Omental fat pad (tissue), 4 donors: ENCODE measurements at places on chromosomes 7 and 10.

- no peak for DNase-seq
Observed at GRCh38 chr7:102208826-102209225, 77.8 kb upstream of the SH2B2 start.

- DNase-seq: no peak
Observed at GRCh38 chr7:157548691-157549303, 212.0 kb downstream of the DNAJB6 start.

DNA sequence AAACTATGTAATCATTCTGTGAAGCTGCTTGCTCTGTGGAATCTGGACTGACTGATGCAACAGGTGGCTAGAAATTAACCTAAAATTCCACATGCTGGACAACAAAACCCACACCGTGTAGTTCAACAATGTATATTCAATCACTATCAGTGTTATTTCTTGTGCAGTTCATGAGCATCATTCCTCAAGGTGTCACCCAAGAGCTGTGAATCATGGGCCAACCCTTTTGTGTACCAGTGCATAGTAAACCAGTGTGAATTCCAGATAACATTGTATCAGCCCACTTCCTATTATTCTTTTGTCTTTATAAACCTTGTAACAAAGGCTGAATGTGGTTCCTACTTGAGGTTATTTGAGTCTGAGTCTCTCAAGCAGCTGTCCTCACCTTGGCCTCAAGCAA lies 905.2 kb upstream of the ZNF722 start:
- DNase-seq: no peak

- DNase-seq: no peak
Observed at GRCh38 chr10:110802551-110803238, 69.0 kb upstream of the PDCD4 start.

DNA sequence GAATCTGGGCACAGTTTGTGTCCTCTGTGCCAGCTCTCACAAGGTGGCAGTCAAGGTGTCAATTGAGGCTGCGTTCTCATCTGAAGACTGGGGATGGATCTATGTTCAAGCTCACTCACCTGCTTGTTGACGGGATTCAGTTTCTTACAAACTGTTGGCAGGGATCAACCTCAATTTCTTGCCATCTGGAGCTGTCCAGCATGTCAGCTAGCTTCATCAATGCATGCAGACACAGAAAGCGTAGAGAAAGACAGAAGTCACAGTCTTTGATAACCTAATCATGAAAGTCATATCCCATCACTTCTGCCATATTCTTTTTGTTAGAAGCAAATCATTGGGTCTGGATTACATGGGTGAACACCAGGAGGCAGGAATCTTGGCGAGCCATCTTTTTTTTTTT lies 32.0 kb upstream of the WAPL start:
- DNase-seq: no peak

GRCh38 chr7:109479388-109479787 lies 909.7 kb downstream of the DNAJB9 start:
- DNase-seq: no peak

- DNase-seq: no peak
Observed at GRCh38 chr10:72541337-72541736, 84.5 kb downstream of the MICU1 start.

DNA sequence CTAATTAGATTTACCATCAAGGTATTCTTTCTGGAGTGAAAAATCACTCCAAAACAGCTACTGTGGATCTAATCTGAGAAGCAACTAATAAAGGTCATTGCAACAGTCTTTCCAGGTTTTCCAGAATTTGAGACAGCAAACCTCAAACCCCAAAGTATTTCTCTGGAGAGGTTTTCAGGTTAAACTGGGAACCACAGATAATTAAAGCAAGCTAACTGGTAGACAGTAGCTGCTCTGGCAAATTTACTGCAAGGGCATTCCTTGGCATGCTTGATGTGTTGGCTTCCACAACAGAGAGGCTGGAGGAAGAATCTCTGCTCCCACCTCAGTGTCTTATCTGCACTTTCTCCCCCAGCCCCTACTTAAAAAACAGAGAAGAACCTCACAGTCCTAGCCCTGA lies 140.0 kb upstream of the NRBF2 start:
- no peak for DNase-seq

DNA sequence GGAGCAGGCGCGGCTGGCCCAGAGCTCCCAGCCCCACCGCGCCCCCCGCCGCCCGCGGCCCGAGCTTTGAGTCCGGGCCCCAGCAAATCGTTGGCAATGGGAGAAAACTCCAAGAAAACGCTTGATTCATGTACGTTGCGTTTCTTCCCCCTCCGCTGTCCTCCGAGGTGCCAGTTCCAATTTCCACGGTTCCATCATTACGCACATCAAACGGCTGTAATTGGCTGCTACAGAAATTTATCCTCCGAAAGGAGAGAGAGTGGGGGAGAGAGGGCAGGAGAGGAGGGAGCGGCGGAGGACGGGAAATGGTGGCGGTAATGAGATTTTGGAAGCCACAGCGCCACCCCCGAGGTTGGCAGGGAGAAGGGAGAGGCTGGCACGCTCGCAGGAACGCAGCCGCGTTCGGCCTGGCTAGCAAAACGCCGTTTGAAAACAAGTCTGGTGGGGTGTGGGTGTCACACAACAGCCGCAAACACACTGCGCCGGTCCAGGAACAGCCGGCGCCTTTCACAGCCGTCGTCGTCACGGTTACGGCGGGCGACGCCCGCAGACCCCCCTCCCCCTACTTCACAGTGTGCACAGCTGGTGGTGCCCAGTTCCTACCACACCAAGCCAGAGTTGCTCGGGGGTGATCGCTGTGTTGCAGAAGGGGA lies 57.5 kb downstream of the UNCX start:
- DNase-seq: no peak

DNA sequence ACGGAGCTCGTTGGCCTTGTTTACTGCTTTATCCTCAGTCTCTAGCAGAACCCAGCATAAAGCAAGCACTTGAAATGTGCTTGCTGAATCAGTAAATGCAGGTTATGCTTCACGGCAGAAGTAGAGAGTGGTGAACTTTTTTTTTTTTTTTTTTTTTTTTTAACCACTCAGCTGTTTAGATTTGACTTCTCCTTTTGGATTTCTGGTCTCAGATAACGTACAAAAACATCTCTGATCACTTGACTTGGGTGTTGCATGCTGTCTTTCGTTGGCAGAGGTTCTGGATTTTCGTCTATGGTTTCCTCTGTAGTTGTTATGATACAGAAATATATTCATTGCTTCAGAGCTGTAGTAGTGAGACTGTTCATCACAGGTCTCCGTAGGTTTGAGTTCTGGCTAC lies 242.5 kb upstream of the HABP2 start:
- DNase-seq: no peak

DNA sequence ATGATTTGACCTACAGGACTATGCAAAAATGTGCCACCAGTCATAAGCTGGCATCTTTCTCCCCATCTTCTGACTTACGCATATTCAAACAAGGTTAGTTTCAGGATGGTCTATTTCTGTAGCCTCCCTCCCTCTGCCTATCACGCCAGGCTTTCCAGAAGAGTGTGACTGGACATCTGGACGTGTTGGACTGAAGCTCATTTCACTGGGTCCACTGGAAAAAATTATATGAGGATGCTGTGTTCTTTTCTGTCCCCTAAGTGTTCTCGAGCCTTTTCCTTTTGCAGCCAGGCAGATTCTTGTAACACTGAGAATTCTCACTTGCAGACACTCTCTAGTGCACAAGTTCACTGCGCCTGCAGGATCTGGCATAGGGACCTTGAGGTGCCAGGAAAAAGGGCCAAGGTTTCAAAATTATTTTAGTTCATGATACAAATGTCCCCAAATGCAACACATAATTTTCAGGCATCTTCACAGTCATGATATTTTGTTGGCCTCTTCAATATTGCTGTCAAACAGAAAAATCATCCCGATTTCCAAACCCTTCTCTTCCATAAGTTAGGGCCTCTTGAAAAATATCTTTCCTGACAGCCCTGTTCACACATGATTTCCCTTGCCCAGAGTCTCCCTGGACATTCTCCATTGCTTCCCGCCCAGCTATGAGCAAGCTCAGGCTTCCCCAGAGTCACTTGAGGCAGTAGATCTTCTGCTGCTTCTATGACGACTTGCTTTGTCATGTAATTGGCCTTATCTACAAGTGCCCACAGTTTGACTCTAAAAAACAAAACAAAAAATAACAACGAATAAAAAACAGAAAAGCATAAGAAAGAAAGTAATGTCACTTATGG lies 170.4 kb downstream of the BMPER start:
- DNase-seq: no peak

DNA sequence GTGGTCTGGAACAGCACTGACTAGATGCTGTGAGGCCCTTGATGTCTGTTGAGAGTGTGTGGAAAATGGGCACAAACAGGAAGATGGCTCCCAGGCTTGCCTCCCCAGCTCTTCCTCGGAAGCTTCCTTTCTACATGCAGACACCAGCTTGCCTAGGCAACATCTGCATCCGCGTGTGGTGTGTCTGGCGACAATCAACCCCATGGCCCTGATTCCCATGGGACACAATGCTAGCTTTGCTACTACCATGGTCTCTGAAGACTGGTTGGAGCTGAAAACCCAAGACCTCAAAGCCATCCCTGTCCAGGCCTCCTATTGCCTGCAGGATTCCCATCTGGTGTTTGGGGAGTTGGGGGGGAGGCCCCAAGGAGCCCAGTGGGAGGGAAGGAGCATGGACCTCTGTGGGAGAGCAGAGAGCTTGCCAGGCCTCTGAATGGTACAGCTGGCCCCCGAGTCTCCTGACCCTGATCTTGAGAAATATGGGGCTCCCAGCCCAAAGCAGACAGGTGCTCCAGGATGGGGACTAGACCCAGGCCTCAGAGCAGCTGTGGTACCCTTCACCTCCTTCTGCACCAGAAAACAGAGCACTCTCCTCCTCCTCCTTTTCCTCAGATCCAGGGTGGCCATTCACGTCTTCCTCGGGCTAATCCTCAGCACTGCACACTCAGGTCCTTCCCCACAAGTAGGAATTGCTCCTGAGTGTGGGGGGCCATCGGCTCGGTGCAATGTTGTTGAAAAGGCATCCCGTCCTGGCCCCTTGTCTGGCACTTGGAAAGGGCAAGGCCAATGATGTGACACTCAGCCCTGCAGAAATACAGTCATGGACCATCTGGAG lies 57.6 kb downstream of the ARHGAP22 start:
- DNase-seq: no peak

GRCh38 chr10:132061030-132061429 lies 4.7 kb upstream of the JAKMIP3 start:
- DNase-seq: no peak

DNA sequence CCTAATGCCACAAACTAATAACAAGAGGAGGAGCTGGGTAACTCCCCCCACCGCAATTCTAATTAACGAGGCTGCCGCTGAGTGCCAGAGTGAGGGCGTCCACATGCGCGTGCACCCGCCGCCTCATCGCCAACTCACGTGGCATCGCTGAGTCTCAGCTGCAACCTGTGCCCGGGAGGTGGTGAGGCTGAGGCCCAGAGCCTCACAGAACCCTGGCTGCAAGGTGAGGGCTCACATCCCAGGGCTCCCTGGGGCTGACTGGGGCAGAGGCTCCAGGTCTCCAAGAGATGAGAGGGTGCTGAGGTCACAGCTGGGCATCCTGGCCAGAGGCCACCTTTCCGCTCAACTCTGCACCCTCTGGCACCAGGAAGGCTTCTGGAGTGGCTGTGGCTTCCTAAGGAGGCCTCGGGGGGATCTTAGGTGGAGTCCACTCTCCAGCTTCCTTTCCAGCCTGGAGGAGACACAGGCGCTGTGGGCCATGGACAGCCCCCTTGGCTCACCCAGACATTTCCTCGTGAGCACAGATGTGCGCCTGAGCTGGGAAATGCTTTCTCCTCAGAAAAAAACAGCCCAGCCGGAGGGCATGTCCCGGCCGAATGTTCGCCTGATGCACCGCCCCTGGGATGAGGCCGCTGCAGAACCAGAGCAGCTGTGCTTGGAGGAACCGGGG lies 242.6 kb downstream of the MAD1L1 start:
- no peak for DNase-seq

DNA sequence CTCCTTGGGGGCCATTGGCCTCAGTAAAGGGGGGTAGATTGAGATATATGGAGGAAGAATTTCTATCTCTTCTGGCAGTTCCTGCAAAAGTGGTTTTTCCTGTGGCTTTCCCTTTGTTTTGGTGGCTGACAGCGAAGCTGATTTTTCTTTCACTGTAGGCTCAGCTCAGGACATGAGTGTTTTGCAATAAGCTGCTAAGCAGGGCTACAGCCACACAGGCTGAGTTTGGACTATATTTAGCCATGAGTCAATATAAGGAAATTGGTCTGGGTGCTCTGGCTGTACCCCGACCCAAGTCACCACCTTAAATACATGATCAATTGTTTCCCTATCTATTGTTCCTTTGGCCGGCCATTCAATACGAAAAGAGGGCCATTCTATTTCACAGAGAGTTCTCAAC lies 212.7 kb upstream of the KCND2 start:
- no peak for DNase-seq

DNA sequence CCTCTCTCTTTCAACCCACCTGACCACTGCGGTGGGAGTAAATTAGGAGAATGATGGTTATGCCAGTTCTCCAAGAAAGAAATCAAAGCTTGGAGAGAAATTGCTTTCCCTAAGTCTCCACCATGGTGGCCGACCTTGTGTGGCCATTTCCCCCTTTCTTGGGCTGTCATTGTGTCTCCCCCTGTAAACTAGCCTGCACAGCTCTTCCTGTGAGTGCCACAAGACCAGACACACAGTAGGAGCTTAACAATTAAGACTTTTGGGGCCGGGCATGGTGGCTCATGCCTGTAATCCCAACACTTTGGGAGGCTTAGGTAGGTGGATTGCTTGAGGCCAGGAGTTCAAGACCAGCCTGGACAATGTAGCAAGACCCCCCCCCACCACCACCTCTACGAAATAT lies 18.9 kb upstream of the LIMK1 start:
- DNase-seq: no peak

DNA sequence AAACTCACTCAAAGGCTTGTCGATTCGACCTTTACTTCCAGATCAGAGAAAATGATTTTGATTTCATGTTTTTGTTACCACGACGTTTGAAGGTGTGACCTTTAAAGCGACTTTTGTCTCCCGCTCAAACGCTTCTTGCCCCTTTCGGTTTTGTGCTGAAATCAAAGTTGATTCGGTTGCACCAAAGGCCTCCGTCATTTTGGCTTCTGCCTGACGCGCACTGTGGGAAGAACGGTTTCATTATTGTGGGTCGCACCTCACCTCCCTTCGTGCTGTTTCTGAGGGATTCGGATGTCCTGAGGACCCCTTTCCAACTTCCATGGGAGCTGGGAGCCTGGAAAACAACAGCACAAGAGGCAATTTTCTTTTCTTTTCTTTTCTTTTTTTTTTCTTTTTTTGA lies 176.9 kb downstream of the DNAJB6 start:
- DNase-seq: no peak

DNA sequence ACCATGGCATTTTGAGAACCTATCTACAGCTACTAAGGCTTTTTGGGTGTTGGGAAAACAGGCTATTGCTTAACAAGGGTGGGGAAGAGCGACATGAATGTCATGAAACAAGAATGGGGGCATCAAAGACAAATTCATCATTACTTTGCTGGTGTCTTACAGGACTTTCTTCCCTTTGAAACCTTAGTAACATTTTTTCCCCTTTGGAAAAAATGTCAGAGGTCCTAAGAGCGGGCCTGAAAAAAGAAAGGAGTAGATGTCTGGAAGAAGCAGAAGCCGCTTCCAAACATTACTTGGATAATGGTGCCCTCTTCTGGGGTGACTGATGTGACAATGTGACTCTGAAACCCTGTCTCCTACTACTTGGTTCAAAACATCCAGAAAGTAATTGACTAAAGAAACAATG lies 3.8 kb upstream of the DDX50 start:
- DNase-seq: no peak
